ENCODE measurements at places on chromosomes 5 and 9. TPM values are rescaled to one million over a fixed set of nuclear protein-coding genes. Genes with fewer than 3 reads are reported as not detected.
A peak's percentile ranks its signal among the peaks of the same experiment; 100 is the strongest.

GRCh38 chr9:134458207-134459108, 132.2 kb downstream of the RXRA start:
- peak; percentile 67 for DNase-seq

- DNase-seq, result no peak
Measured at GRCh38 chr9:114774524-114774923, 31.3 kb downstream of the TNFSF15 start.

GRCh38 chr5:146734936-146735577, 143.5 kb downstream of the PPP2R2B start:
- no peak for DNase-seq

DNA sequence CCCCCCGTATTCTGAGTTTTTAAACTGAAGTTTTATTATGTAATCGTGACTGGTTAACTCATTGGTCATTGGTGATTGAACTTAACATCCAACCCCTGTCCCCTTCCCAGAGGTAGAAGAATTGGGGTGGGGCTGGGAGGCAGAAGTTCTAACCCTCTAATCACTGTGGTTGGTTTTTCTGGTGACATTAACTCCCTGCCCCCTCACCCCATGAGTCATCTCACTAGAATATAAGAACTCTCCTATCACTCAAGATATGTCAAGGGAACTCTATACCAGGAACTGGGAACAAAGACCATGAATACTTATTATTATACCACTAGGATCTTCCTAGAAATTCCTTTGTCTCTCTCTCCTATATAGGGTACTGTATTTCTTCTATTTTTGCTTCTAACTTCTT, 52.3 kb upstream of the CAVIN4 start:
- DNase-seq, result no peak

DNA sequence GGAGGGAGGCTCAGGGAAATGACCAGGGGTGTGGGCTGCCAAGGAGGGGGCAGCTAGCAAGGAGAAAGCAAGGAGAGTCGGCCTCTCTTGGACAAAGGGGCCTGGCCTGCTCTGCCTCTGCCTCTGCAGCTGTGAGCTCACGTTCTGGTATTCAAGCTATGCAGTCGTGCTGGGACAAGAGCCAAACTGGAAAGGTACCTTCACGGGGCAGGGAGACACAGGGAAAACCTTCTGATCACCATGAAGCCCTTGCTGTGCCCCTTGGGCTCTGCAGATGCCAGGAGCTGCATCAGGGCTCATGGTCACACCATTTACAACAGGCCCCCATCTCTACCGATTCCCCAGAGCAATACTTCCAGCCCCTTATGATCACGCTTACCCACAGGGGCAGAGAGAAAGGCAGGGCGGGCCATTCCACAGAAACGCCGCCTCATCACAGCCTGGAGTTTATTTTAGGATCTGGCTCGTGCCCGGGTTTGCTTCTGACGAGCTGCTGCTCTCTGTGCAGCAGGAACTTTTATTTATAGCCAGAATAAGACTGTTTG, 63.2 kb downstream of the PRRT1B start:
- DNase-seq, result peak; percentile 79

- DNase-seq, result no peak
Measured at GRCh38 chr5:171762903-171763302, 22.7 kb upstream of the SMIM23 start.

- no peak for DNase-seq
Measured at GRCh38 chr5:175021321-175021720, 296.9 kb downstream of the MSX2 start.

Gene IL33
- 7.3 TPM for total RNA-seq

Gene WNK2
- total RNA-seq, result not detected

Gene TLX3
- not detected for total RNA-seq

Gene LHX3
- total RNA-seq, result not detected
